ENCODE measurements at places on chromosomes 6 and 20.

- no peak for DNase-seq
Observed at GRCh38 chr6:53673162-53673727, 7.7 kb upstream of the KLHL31 start.

DNA sequence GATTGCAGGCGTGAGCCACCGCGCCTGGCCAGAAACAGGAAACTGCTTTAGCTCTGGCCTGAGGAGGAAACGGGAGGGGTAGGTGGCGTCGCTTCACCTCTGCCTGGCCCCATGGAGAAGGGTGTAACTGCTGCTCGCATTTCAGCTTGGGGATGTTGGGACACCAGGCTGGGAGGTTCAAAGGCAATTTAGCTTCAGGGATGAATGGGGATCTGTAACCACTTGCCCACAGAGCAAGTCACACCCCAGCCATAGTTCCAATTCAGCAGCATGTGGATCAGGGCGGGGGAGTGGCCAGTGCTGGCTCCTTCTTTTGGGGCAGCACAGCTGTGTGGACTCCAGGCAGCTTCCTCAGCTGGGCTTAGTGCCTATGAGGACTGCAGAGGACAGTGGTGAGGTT lies 34.8 kb upstream of the NUP153 start:
- no peak for DNase-seq

DNA sequence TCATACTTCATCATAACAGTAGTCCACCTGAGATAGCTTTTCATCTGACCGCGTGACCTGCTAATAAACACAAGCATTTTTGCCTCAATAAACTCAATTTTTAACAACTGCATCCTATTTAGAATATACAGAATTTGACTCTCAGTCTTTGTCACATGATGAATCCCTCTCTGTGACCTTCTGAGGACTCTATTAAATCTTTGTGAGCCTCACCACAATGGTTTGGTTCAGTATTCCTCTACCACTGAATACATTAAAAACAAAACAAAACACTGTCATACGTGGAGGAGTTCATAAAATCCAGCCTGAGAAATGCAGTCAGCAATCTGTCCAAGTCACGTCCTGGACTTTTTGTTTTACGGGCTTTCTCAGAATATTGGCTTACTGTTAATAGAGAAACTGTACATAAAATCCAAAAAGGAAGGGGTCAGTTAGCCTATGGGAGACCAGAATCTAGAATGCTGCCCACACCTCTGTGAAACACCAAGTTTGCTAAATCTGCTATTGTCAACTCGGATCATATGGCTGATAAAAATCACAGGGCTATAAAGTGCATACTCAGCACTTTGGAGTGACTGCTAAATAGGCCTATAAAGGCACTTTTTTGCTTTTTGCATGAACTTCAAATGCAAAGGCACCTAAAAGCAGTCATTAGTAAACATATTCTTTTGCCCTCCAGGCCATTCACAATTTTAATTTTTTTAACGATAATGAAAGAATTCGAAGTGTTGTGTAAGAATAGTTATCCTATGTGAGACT lies 190.3 kb upstream of the HDDC2 start:
- DNase-seq = no peak

GRCh38 chr20:1934156-1934555 lies 38.9 kb downstream of the SIRPA start:
- DNase-seq = no peak

GRCh38 chr6:65760285-65760684 lies 53.3 kb upstream of the EYS start:
- DNase-seq = no peak

DNA sequence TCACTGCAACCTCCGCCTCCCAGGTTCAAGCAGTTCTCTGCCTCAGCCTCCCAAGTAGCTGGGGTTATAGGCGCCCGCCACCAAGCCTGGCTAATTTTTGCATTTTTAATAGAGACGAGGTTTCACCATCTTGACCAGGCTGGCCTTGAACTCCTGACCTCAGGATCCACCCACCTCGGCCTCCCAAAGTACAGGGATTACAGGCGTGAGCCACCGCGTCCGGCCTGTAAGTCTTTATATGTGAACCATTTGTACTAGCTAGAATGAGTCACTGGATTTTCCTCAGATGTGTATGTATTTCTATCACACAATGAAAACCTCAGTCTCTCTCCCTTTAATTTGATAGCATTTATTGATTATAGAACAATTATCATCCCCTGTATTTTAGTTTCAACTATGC lies 34.0 kb downstream of the ITCH start:
- DNase-seq = no peak
